ENCODE measurements at places on chromosomes 7 and 10.

- no peak for DNase-seq
These were observed 78.4 kb downstream of the CARD11 start for GRCh38 chr7:2965301-2965700.

DNA sequence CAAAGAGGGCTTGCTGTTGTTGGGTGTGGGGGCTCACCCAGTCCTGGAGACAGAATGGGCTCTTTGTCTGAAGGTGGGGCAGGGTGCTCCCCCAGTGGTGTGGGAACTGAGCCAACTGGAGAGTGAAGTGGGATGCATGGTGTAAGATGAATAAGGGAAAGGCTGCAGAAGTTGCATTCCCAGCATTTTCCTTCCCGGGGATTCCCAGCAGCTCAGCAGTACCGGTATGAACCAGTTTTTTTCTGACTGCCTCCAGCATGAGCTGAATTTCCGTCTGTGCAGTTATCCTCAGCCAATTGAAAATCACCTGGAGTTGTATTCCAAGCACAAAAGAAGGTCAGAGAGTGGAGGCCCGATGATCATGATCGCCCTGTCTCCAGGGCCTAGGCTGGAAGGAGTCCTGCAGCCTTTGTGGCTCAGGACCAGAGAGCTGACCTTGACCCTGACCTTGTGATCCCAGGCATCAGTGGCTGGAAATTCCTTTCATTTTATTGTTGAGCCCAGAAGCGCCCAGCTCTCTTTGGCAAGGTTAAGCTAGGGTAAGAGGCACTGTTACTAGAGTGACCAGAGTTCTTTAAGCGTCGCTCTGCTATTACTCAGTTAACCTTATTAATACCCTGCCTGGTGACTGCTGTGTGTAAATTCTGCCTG lies 33.4 kb downstream of the OGDH start:
- no peak for DNase-seq

DNA sequence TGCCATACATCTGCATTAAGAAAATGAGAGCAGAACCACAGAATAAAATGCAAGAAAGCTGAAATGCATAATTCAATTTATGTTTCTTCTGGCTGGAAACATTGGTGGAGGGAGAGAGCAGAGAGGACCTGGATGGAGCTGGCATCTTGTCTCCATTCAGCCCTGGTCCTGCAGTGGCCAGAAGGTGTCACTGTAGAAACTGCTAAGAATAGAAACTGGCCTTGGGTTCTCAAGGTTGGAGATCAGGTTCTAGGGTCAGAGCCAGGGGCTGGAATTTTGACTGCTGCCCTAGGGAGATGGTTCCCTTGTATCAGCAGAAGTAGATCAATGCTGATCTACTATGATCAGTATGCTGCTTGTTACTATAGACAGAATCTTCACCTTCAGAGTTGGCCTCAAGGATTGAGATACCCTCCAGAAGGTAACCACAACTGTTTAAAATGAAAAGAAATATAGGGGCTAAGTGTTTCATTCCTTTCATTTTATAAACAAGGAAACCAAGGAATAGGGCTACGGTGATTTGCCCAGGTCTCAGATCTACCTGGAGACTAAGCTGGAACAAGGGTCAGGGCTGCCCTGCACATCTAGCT lies 13.1 kb downstream of the TAS2R41 start:
- DNase-seq = peak; percentile 36

GRCh38 chr7:87878208-87878735 lies 2.0 kb downstream of the DBF4 start:
- no peak for DNase-seq

GRCh38 chr10:128130051-128130450 lies 3.8 kb upstream of the MKI67 start:
- DNase-seq = no peak

DNA sequence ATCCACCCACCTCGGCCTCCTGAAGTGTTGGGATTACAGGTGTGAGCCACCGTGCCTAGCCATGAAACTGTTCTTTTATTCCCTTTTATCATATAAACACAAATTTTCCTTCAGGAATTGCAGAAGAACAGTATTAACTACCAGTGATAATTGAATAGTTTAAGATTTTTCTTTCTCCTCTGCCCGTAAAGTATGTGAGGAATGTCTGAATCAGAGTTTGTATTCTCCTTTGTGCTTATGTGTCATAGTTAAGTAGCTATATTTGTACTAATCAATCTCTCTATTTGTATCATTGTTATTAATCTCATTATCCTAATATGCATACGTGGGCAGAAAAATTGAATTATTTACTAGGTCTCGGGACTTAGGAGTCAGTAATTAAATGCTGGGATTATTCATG lies 83.6 kb downstream of the ZNF277 start:
- no peak for DNase-seq

DNA sequence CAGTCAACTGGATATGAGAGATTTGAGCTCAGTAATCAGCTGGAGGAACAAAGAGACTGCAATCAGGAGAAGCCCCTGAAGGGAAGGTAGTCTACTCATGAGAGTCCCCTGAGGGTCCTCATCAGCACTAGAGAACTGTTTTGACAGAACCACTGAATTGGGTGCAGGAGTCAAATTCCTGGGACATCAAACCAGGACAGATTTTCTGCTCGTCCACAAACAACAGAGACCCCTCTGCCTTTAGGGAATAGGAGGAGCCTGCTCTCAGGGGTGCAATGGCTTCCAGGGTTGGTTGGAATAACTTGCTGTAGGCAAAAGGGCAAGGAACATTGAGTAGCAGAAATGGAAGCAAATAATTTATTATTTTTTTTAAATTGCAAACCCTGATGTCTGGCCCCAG lies 21.9 kb upstream of the NEUROD6 start:
- no peak for DNase-seq

DNA sequence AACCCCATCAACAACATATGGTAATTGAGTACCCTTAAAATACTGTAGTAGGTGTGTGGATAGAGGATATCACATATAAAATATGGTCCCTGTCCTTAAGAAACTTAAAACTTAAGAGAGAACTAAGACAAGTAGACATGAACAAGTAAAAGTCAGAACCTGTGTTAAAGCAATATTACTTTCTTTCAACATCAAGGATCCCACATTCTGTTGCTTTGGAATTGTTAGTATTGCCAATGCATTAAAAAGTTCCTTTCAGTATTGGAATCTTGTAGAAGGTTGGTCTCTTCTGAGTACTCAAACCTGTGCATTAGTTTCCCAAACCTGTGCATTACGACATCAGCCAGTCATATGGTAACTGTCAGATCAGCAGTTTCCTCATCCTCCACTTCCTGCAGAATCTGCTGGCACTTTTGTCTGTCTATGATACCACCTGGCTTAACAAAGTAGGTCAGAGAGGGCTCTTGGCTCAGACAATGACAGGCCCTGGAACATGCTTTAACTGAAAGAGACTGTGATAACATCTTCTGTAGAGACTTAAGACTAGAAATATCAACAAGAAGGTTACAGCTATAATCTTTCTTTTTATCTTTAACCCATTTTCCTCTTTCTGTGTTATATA lies 56.5 kb downstream of the CCDC71L start:
- peak; percentile 68 for DNase-seq

- DNase-seq = no peak
These were observed 11.1 kb upstream of the VIM start for GRCh38 chr10:17216901-17217395.

- DNase-seq = no peak
These were observed 159.3 kb downstream of the AUTS2 start for GRCh38 chr7:69757528-69757927.

- DNase-seq = no peak
These were observed 13.0 kb downstream of the ADCYAP1R1 start for GRCh38 chr7:31065021-31065593.

DNA sequence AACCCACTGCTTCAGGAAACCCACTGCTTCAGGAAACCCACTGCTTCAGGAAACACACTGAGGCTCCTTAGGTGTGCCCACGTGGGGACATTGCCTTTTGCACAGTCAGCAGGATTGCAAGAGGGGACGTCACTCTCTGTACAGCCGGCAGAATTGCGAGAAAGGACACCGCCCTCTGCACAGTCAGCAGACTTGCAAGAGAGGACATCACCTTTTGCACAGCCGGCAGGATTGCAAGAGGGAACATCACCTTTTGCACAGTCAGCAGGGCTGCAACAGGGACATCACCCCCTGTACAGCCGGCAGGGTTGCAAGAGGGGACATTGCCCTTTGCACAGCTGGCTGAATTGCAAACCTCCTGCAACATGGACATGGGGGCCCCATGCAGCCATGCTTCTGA lies 407.6 kb downstream of the GLRX3 start:
- DNase-seq = no peak

DNA sequence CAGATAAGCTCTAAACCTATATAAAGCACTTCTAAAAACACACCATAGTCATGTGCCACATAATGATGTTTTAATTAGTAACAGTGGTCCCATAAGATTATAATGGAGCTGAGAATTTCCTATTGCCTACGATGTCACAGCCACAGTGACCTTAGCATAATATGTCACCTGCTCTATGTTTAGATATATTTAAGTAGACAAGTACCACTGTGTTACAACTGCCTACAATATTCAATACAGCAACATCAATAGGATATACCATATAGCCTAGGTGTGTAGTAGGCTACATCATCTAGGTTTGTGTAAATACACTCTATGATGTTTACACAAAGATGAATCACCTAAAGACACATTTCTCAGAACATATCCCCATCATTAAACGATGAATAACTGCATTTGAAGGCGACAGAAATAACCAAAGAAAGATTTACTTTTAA lies 24.5 kb downstream of the GPR22 start:
- DNase-seq = no peak

DNA sequence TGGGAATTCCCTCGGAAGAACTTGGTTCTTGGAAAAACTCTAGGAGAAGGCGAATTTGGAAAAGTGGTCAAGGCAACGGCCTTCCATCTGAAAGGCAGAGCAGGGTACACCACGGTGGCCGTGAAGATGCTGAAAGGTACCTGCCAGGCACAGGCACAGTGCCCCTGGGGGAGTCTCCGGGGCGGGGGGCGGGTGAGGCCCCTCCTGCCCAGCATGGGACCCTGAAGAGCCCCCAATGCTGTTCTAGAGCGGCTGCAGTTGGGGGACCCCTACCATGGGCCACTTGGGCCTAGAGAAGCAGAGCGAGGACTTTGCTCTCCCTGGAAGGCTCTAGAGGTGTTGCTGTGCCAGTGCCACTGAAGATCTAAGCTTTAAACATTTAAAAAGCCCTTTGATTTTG lies 21.6 kb upstream of the CSGALNACT2 start:
- DNase-seq = no peak
